Activated CD4-positive, alpha-beta T cell treated with anti-CD3 and anti-CD28 coated beads, Interleukin-2, amount 50 U/mL, for 16 hours (primary cell): ENCODE measurements at places on chromosomes 4 and X.

DNA sequence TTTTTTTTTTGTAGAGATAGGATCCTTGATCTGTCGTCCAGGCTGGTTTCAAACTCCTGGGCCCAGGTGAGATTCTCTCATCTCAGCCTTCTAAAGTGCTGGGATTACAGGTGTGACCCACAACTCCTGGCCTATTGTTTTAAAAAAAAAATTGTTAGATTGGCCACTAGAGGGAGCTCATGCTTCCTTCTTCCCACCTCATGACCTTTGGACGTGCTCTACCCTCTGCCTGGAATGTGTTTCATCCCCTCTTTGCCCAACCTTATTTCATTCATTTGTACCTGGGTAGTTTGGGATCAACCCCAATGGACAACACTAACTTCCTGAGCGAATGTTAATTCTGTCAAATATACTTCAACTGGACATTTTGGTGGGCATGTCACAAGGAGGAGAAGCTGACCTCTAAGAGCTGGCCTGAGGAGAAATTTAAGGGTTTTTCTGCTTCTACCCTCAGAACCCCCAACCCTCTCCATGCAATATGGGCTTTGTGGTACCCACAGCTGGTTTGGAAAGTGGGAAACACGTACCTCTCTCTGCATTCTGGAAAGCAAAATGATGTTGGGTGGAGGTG, 6.4 kb downstream of the PPEF2 start:
- peak; percentile 53 for DNase-seq

GRCh38 chrX:121150217-121150616, 102.8 kb downstream of the GLUD2 start:
- DNase-seq = no peak

- no peak for DNase-seq
Observed at GRCh38 chr4:126209147-126209546, 894.4 kb downstream of the FAT4 start.

GRCh38 chrX:27883468-27884092, 75.8 kb downstream of the MAGEB10 start:
- no peak for DNase-seq

- DNase-seq = no peak
Observed at GRCh38 chr4:59597536-59598329, 1602.4 kb upstream of the ADGRL3 start.

GRCh38 chr4:6730603-6731317, 14.8 kb downstream of the BLOC1S4 start:
- DNase-seq = no peak

DNA sequence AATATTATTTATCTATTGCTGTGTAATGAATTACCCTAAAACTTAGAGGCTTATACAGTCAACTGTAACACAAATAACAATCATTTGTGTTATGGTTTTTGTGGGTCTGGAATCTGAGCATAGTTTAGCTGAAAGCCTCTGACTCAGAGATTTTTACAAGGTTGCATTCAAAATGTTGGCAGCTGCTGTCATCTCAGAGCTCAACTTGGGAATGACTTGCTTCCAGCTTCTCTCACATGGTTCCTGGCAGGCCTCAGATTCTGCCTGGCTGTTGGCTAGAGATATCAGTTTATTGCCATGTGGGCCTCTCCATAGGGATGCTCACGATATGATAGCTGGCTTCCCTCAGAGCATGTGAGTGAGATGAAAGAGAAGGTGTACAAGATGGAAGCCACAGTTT, 70.2 kb upstream of the BRWD3 start:
- no peak for DNase-seq

- DNase-seq = peak; percentile 89
Observed at GRCh38 chrX:45758319-45758718, 557.6 kb upstream of the DIPK2B start.

- no peak for DNase-seq
Observed at GRCh38 chr4:148054275-148054674, 322.4 kb downstream of the ARHGAP10 start.

- DNase-seq = no peak
Observed at GRCh38 chr4:186727977-186728519, 4.4 kb upstream of the FAT1 start.

DNA sequence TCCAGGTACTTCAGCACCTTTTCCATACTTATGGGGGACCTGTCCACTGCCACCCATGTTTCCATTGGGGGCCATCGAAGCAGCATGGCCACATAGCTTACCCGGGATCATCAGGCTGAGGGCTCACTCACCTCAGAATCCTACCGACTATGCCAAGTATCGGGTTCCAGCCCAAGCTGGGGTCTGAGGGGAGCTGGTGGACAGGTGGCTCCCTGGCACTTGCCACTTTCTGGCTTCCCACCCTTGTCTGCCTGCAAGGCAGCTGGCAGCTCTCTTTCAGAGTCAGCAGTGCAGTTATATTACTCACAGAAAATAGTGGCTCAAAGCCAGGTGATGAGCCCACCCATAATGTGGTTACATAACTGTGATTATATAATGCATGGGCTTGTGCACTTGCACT, 1153.8 kb downstream of the STIM2 start:
- no peak for DNase-seq

- no peak for DNase-seq
Observed at GRCh38 chr4:36165631-36166005, 78.7 kb downstream of the ARAP2 start.

- no peak for DNase-seq
Observed at GRCh38 chrX:130114141-130114588, 3.9 kb upstream of the ELF4 start.

DNA sequence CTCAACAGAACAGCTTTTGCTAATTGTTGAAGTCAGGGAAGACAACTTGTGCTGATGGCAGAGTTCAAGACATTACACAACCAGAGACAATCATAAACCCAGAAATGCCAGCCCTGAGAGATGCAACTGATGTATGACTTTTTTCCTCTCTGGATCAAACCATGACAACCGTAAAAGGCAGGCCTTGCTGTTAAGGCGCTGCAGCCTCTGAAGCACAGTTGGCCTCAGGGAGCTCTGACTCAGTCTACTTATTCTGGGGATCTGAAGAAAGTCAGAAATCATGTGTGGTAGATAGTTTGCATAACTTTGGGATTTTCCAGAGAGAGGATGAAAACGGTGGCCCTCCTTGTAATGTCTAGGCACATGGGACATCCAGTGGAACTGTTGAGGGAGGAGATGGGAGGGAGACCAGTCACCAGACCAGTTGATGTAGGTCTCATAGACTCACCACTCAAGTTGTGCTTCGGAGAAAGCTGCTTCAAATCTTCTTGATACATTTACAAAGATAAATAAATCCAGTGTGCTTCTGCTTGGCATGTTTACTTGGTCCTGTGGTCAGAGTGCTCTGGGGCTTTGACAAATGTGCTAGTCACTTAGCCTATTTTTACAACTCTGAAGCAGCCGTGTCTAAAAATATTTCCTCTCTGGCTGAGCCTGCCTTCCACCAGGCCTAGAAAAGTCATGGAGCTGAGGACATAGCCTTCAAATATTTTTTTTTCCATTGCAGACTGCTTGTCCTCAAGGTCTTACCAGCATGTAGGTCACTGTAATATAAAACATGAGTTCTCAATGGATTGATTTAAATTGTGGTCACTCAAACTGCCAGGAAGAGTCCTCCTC, 7.5 kb downstream of the HADH start:
- DNase-seq = no peak
